NCI-H146 (cell line): ENCODE measurements at places on chromosomes 13 and 19.
A peak's percentile ranks its signal among the peaks of the same experiment; 100 is the strongest.

- no peak for DNase-seq
Observed at GRCh38 chr13:111456452-111457230, 136.2 kb downstream of the TEX29 start.

DNA sequence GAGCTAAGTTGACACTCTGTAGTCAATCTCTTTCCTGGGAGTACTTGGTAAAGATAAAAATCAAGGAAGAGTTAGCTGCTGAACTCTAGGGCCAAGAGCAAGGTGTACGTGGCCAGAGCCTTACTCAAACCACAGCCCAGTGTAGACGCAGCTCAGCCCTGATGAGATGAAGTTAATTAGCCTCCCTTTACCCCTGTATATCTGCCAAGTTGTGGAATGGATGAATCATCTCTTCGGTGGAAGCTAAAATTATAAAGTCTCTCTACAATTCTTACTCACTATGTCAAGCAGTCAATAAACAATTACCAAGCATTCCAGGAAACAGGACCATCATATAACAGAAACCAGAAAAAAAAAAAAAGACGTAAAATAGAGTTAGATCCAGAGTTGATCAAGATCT lies 146.9 kb upstream of the UFM1 start:
- no peak for DNase-seq

- peak; percentile 67 for DNase-seq
Observed at GRCh38 chr13:100089465-100090032, 656 bp downstream of the PCCA start.

DNA sequence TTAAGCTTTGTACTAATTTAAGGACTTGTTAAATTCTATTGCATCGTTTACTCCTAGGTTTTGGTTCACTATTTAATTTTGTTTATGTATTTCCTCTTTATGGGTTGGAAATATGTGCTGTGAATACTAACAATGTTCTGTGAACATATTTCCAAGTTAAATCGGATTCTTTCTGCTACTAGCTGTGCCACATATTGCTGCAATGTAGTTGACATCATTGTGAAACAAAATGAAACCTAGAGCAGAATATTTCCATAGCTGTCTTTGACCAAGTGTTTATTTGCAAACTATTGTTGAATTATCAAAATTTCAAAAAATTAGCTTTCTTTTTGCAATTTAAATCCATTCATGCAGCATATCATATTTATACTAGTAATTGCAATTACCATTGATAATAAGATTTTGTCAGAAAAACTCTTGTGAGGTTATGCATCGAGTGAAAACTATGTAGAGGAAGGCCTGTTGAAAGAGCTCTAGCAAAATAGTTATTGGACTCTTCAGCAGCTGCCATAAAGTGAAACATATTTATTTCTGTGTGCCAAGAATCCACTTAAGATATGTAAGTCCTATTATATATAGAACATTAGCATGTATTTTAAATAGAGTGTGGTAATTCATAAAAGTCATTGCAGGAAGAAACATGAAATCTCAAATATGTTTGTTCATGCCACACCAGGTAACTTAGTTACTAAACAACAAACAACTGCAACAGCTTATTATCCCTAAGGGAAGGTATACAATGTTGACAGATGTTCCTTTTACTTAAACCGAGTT lies 575.1 kb downstream of the SLITRK6 start:
- no peak for DNase-seq

DNA sequence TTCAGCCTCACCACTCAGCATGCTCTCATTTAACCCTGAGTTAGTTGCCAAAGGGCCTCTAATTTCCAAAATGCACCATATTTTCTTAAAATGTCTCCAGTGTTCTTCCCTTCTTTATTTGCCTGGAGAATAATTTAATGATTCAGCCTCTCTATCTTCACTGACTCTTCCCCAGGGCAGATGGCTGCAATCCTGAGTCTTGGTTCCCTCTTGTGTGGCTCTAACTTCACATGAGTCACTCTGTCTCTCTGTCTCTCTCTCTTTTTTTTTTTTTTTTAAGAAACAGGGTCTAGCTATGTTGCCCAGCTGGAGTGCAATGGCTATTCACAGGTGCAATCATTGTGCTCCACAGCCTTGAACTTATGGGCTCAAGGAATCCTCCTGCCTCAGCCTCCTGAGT lies 251.4 kb downstream of the VWA8 start:
- DNase-seq: no peak

DNA sequence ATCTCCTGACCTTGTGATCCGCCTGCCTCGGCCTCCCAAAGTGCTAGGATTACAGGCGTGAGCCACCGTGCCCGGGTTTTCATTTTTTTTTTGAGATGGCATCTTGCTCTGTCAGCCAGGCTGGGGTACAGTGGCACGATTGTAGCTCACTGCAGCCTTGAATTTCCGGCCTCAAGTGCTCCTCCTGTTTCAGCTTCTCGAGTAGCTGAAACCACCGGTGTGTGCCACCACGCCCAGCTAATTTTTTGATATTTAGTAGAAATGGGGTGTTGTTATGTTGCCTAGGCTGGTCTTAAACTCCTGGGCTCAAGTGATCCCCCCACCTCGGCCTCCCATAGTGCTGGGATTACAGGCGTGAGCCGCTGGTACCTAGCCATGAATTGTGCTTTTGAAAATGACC lies 5.9 kb downstream of the ADAT3 start:
- no peak for DNase-seq

- no peak for DNase-seq
Observed at GRCh38 chr19:41563854-41564514, 12.0 kb upstream of the CEACAM21 start.

GRCh38 chr13:21055511-21056045 lies 5.8 kb downstream of the LATS2 start:
- no peak for DNase-seq

- no peak for DNase-seq
Observed at GRCh38 chr19:6723738-6724137, 3.3 kb upstream of the C3 start.

DNA sequence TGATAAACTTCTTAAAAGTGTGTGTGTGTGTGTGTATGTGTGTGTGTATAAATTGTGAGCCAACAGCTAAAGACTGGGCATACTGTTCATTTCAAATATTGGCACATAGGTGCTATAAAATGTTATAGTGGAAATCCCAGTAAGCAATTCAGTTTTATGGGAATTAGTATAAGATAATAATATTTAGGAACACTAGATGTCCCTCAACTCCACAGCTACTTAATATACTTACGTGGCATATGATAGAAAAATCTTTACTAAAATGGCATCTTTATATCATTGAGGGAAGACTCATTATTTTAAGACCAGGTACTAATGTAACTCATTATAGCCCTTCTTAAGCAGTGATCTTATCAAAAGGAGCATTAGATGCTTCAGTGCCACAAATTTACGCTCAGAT lies 266.2 kb downstream of the MAB21L1 start:
- DNase-seq: no peak

- DNase-seq: no peak
Observed at GRCh38 chr13:83024232-83024631, 858.0 kb downstream of the SLITRK1 start.

GRCh38 chr19:6828698-6829633 lies 56.5 kb downstream of the VAV1 start:
- peak; percentile 17 for DNase-seq

- DNase-seq: no peak
Observed at GRCh38 chr19:5788422-5788821, 2.5 kb downstream of the DUS3L start.

DNA sequence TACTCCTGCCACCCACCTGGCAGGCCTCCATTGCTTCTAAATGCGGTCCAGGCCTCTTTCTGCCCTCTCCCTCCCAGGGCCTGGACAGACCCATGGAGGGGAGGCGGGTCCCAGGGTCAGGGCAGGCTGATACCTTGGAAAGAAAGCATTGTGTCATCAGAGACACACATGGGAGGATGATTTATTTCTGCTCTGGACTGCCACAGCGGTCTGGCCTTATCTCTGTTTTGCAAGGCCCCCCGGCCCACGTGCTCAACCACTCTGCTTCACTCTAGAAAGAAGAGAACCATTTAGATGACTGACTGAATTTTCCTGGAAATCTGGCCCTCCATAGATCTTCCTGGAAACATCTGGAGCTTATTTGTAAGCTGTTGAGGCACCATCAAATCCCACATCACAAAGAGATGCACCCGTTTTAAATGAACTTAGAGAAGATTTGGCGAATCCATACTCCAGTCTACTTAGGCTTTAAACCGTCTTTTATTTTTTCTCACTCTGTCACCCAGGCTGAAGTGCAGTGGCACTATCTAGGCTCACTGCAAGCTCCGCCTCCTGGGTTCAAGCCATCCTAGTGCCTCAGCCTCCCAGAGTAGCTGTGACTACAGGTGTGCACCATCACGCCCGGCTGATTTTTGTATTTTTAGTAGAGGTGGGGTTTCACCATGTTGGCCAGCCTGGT lies 48.3 kb upstream of the URI1 start:
- DNase-seq: no peak

DNA sequence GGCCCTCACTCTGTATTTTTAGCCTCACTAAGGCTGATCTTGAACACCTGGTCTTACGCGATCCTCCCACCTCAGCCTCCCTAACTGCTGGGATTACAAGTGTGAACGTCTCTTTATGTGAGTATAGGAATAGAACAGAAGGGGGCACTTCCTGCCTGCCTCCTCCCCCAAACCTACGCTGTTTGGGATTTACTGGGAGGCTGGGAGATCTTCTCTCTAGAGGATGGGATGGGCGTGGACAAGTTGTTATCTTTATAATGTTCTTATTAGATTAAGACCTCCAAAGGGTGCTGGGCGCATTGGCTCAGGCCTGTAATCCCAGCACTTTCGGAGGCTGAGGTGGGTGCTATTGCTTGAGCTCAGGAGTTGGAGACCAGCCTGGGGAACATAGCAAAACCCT lies 2.9 kb upstream of the CSNK1G2 start:
- no peak for DNase-seq

- no peak for DNase-seq
Observed at GRCh38 chr19:45664575-45664974, 3.4 kb upstream of the GIPR start.

DNA sequence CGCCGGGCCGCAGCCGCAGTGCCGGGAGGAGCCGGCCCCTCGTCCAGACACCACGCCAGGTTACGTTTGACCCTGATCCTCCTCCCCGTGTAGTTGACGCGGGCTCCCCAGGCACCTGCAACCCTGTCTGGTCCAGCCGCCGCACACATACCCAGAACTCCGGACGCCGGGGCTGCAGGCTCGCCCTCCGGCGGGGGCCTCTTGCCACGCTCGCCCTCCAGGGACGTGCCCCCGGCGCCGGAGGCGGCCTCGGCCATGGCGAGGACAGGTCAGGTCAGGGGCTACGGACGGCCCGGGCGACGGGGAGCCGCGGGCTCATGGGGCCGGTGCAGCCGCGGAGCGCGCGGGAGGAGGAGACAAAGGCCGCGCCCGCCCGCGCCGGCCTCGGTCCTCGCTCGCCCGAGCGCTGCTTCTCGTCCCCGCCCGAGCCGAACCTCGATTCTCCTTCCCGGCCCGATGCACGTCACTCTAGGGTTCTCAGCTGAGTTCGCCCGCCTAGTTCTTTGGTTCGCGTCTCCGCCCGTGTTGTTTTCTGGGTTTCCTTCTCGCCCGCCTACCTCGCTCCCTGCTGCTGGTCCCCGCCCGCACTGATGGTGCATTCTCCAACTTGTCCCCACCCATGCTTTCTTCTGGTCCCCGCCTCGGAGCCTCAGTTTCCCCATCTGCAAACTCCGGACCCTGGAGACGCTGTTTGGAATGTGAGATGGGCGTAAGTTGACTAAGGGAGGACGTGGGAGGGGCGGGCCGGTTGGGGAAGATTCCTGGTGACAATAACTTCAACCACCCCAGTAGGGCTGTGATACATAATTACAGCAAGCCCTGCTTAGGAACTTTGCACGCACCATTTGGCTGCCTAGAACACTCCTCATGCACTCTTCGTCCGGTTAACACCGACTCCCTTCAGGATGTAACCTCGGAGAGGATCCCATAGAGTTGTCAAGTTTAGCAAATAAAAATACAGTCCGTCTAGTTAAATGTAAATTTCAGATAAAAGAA lies at the start of gene ANO8:
TSS of gene ANO8 (minus strand) at position 442 of the 996 bp plus-strand sequence. CDS start at position 257, 185 bp downstream.
- DNase-seq: peak; percentile 95

DNA sequence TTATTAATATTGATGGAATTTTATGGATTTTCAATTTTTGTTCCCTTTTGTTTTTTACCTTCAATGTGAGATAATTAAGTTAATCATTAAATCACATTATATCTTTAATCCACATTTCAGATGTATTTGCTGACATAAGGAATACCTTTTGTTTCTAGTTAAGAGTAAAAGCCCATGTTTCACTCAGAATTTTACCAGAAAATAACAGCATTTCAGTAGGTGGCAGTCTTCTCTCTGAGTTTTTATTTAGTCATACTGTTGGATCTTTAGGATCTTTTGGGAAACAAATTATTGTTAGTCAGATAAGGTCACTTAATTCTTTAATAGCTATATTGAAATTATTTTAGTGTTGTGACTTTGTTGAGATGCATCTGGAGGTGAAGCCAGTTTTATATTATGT lies 67.9 kb downstream of the NDFIP2 start:
- DNase-seq: no peak

- no peak for DNase-seq
Observed at GRCh38 chr19:54383330-54383729, 18.6 kb upstream of the LAIR1 start.

DNA sequence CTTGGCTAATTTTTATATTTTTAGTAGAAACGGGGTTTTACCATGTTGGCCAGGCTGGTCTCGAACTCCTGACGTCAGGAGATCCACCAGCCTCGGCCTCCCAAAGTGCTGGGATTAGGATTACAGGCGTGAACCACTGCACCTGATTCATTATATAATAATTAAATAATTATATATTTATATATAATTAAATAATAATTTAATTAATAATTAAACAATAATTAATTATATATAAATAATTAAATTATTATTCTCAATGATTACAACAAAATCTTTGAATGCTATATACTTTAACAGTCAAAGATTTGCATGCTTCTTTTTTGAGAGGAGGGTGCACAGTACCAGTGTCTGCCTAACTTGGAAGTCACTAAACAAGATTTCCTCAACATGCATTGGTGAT lies 872.3 kb downstream of the EFNB2 start:
- no peak for DNase-seq

DNA sequence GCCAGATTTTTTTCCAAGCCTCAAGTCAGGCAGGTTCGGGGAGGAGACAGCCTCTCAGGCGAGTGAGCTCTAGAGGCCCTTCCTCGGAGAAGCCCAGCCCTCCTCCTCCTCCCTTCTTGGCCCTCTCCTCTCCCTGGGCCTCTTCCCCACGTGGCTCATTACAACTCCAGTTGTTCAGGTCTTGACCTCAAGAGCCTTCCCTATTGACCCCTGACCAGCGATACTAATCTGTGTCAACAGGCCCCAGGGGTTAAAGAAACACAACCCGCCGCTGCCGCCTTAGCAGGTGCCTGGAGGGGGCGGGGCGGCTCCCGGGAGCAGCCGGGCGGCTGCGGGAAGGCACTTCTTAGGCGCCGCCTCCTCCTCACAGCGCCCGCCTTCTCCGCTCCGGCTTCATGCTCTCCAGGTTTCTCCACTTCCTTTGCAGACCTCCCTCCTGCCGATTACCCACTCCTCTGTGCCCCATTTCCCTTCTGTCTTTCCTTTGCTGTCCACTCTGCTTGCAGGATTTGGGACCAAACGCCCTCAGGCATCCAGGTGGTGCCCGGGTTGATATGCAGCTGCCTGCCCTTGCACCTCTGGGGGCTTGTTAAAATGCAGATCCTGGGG lies 51.0 kb downstream of the LYL1 start:
- DNase-seq: peak; percentile 86

GRCh38 chr13:103410002-103410401 lies 343.8 kb upstream of the SLC10A2 start:
- peak; percentile 97 for DNase-seq
